Smooth muscle cell of the coronary artery (primary cell): ENCODE measurements at places on chromosomes 2 and 18. TPM values are rescaled to one million over a fixed set of nuclear protein-coding genes. Genes with fewer than 3 reads are reported as not detected.

RIT2 gene
- total RNA-seq: not detected in 2 replicates

EFEMP1 gene
- 2,454 and 4,421 TPM in 2 replicates for total RNA-seq

GREB1L gene
- 0.12 and 0.23 TPM in 2 replicates for total RNA-seq

TRAF3IP1 gene
- total RNA-seq: 7.9 and 24.2 TPM in 2 replicates
